GDM1 (cell line): ENCODE measurements at places on chromosomes 2 and 18.

DNA sequence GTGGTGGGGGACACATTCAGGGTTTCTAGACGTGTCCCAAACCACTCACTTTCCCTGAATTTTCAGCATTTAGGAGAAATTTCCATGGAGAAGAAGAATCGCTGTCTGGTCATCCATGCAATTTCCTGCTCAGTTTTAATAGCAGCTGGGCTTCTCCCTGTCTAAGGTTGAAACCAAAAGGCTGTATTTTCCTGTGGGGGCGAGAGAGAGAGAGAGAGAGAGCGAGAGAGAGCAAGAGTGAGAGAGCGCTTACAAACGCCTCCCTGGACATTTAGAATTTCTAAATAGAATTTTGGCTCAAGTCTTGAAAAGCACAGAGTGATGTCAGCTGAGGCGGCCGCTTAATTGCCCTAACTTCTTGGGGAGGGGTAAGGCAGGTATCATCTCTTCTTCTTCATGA lies 110.8 kb downstream of the SETBP1 start:
- no peak for DNase-seq

DNA sequence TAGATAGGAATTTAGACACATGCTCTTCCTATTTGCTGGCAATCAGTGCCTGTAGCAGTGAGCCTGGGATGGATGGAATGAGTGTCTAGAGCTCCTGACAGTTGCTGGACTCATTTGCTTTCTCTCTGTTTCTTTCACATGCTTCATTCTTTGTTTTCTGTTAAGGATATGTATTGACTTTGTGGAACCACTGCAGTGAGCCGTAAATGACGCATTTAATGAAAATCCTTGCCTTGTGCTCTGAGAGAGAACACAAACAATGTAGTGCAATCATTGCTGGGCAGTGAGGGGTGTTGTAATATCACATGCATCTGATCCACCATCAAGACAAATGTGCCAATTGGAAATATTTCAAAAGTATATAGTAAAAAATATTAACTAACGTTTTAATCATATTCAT lies 25.2 kb upstream of the CDH20 start:
- no peak for DNase-seq

DNA sequence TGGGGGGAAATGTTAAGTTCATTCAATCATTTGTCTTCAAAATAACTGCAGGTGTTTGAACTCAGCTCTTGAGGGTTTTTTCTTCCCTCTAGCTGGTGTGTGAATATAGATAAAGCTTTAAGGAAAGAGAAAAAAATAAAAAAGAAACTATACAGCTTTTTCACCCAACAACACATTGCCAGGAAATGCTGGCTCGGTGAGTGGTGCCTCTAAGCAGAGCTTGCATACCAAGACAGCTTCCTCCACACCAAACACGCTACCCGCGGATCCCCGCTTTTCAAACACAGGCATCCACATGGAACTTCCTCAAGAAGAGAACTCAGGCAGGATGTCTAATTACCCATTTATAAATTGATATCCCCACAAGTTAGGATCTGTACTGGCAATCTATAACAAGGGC lies 69.8 kb upstream of the TANK start:
- DNase-seq, result peak; percentile 45

GRCh38 chr2:231710799-231711676 lies 2.7 kb downstream of the PTMA start:
- DNase-seq, result no peak

- DNase-seq, result no peak
Measured at GRCh38 chr2:83531206-83531826, 927.8 kb downstream of the SUCLG1 start.

- no peak for DNase-seq
Measured at GRCh38 chr2:241636182-241637017, 558 bp downstream of the THAP4 start.
